ENCODE measurements at places on chromosomes 16 and 17. TPM values are rescaled to one million over a fixed set of nuclear protein-coding genes. Genes with fewer than 3 reads are reported as not detected.

Gene PRSS27
- total RNA-seq: 2.6 TPM

DNA sequence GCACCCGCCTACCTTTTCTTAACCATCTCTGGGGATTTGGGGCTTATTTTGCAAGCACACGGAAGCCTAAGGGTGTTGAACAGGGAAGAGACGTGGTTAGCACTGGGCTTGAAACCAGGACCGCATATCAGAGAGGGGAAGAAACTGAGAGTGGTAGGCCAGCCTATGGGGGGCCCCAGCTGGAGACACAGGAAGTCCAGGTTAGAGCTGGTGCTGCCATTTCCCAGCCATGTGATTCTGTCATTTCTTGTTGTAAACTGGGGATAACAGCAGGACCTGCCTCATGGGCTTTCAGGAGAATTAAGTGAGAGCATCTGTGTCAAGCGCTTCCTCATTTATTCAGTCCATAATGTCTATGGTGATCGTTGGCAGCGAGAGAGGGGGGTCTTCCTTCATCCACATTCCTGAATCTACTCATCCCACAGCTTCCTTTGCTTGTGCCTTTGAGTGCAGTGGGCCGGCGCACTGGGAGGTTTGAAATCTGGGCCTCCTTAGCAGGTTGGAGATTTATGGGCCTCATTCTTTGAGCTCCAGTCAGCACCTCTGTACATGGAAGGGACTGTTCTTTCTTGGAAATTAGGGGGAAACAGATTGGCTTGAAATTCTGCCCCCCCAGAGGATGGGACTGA is 20.1 kb downstream of the NKD1 start:
- no peak for DNase-seq

- DNase-seq: peak; percentile 62
Measured at GRCh38 chr17:4449736-4450135, 16.0 kb downstream of the SPNS3 start.

Gene KRTAP4-4
- total RNA-seq: not detected

DNA sequence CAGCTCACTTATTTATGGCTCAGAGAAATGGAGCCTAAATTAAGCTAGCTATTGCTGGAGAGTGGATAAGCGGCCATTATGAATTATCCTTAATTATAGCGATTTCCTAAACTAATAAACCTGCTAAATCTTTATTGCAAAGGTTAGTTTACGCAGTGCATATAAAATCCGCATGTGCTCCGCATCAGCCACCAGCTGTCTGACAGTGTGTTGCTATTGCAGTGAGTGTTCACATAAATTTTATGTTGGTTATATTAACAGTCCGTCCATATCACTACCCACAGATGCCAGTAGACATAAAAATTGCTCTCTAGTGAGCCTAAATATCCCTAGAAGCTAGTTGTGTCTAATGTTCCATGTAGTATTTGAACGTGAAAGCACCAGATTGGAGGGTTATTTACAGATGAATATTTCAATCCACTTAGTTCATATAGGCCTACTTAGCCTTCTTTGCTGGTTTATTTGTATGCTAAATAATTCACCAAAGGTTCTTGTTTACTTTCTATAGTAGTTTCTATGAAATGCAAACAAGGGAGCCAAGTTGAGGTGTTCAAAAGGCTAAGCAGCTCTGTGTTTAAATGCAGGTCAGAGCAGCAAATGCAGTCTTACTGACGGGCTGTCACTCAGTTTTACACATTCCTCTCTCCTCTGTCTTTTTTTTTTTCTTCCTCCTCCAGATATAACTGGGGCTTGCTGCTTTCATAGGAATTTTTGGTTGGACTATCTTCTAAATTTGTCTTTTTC is 219.1 kb downstream of the IRX3 start:
- no peak for DNase-seq

- DNase-seq: no peak
Measured at GRCh38 chr17:32835291-32835761, 41.6 kb downstream of the MYO1D start.

Gene PSMD11
- total RNA-seq: 304 TPM

Gene TBC1D3C
- total RNA-seq: not detected

DNA sequence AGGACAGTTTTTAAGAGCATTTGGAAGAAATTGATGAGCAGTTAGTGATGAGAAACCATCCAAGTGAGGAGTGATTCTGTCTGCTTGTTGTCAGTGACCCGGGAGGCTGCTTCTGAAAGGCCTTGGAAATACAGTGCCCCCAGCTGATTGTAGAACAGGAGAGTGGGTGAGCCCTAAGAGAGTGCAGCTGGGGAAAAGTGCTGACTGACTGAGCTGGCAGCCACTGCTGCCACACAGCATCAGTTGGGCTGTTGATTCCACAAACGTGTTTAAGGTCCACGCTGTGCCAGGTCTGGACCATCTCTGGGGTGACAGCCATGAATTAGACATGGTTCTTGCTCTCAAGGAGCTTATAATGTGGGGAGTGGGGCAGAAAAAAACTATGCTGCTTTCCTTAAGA is 18.9 kb downstream of the NUP93 start:
- no peak for DNase-seq

Gene KIF18B
- total RNA-seq: 16.3 TPM

DNA sequence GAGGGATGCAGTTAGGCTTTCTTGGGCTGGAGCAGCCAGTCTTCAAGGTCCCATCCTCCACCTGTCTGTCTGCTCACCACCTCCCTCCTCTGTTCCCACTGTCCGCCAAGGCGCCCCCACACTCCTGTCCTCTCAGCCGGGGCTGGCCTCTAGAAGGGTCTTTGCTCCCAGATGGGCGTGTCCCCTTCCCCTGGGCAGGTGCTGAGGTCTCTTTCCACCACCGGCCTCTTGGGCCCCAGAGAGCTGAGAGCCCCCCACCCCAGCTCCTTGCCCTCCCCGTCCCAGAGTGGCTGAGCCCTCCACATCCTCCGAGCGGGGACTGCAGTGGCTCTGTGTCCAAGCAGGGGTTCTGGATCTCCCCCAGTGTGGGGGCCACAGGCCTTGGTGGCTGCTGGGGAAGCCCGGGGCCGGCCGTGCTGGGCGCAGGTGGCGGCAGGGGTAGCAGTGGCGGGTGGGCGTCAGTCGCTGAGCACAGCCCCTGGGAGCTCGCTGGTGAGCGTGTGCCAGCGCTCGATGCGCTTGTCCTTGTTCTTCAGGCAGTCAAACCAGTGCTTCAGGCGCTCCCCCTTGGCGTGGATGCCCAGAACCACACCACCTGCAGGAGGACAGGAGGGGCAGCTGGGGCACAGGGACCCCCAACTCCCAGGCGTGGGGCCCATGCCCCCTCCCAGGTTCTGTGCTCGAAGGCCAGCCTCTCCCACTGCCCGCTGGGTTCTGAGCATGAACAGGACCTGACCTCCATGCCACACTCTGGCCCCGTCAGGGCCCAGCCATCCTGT is 9.8 kb downstream of the SCGB1C2 start:
- DNase-seq: no peak

Gene SLC12A3
- total RNA-seq: not detected

GRCh38 chr17:81794509-81794908 is 9.4 kb upstream of the GCGR start:
- peak; percentile 53 for DNase-seq

DNA sequence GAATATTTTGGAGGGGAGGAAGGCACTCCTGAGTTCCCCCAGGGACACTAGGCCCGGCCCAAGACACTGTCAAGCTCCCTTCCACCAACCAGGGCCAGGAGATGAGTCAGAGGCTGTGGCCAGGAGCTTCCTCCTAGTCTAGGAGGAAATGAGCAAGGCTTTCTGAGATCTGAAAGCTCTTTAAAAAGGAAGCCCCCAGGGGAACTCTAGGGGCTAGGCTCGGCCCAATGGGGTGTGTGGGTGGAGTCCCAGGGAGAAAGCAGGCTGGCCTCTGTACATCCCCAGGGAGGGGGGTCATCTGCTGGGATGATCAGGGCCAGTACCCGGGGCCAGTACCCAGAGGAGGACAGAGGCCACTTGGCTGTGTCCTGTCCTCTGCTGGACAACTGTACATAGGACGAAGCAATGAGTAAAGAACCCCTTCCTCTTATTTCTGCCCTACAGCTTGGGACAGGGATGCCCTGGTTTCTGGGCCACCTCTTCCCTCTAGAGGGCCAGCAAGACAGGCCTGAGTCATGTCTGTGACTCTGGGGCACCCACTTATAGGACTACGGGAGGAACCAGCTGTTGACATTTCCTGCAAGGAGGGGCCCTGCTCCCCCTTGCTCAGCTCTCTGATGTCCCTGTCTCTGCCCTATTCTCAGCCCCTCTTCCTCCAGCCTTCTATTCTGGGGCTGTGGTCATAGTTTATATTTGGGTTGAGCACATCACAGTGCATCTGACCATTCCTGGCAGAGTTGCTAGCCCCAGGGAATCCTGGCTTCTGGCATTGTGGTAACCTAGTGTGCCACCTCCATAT is 2.7 kb downstream of the FHOD1 start:
- peak; percentile 94 for DNase-seq

Gene NPIPA5
- total RNA-seq: not detected

Gene VAT1L
- not detected for total RNA-seq

Gene C16orf96
- not detected for total RNA-seq

Gene KRT31
- total RNA-seq: not detected

- no peak for DNase-seq
Measured at GRCh38 chr16:1341495-1342420, 8.3 kb downstream of the BAIAP3 start.

DNA sequence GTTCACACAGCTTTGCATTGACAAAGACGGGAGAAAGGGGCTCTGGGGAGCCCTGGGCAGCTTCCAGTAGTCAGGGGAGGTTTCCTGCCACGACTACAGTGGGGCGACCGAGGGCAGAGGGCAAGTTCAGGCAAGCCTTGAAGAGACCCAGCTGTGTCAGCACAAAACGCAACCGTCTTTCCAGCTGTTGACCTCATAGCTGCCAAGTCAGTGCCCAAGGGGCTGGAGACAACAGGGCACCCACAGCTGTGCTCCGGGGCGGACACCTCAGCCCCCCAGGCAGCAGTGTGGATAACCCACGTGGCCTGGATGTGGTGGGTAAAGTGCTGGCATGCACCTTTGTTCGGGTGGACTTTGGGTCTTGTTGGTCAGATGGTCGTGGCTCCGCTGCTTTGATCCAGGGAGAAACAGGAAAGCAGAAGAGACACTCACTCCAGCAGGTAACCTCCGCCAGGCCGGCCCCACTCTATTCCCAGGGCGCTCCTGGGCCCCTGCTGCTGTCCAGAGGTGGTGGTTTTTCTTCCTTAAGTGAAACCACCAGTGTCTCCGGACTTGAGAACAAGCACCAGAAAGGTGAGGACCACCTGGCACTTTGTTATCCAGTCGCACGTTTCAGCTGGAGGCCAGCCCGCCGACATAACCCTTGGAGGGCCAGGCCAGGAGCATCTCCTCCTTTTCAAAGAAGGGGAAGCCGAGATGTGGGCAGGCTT is 17.6 kb upstream of the CBX2 start:
- no peak for DNase-seq

DNA sequence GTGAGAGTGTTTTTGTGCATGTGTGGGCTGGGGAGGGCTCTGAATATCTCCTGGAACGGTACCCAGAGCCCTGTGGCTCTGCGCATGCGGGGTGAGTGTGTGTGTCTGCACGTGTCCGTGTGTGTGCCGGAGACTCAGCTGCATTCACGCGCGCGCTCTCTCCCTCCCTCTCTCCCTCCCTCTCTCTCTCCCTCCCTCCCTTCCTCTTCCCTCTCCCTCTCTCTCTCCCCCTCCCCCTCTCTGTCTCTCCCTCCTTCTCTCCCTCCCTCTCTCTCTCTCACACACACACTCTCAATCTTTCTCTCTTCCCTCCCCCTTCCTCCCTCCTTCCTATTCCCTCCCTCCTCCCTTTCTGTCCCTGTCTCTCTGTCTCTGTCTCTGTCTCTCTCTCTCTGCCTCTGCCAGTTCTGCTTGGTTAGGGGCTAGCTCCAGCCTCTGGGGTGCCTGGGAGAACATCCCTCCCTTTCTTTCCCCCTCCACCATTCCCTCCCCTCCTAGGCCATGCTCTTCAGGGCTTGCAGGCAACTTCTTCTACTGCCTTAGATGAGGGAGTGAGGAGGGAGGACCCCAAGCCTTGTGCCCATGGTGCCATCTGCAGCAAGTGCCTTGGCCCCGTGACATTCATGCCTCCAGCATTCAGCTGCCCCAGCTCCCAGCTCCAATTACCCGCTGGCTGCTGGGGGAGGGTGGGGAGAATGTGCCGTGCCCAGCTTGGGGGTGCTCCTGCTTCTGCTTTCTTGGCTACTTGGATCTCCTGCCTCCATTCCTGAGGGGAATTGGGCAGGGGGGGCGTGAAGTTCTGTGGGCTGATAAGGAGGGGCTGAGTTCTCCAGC is 6.4 kb downstream of the THRA start:
- DNase-seq: peak; percentile 81

GRCh38 chr16:68264128-68265077 is at the start of gene SLC7A6:
Gene SLC7A6, plus strand, starts transcription at chr16:68264526. Its CDS starts 10,201 bp downstream, at chr16:68274727.
- peak; percentile 68 for DNase-seq

DNA sequence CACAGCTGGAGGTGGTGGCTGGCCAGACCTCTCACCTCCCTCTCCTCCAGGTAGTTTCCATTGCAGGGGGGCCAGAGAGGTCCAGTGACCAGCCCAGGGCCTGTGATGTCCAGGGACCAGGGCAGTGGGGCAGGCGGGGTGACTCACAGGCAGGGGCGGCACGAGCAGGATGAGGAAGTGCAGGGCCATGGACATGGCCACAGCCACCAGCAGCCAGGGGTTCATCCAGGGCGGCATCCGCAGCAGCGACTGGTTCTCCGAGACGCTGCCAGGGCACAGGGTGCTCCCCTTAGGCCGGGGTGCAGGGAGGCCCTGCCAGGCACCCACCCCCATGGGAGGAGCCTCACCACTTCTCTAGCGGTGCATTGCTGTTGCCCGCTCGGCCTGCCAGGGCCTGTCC is 12.9 kb upstream of the P2RX1 start:
- no peak for DNase-seq
